ENCODE measurements at places on chromosomes 7 and 10.
A peak's percentile ranks its signal among the peaks of the same experiment; 100 is the strongest.

DNA sequence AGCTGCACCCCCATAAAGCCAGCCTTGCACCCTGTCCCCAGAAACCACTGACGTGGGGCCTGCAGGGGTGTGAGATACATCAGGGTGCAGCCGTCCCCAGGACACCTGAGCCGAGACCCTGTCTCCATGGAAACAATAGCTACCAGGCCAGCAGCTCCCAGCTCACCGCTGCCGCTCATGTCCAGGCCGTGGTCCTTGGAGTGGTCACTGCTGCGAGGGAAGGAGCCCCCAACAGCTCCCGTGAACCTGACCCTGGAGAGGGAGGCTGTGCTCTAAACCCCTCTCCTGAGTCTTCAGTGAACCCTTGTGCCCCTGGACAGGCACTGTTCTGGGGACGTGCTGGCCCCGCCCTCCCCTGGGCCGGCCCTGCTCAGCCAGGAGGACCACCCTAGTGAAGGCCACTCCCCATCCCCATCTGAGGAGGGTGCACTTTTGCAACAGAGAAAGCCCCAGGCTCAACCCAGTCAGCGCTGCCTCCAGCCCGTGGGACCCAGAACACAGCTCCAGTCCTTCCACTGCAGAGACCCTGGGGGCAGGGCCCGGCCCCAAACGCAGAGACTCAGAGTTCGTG is 19.6 kb upstream of the INPP5A start:
- no peak for DNase-seq

DNA sequence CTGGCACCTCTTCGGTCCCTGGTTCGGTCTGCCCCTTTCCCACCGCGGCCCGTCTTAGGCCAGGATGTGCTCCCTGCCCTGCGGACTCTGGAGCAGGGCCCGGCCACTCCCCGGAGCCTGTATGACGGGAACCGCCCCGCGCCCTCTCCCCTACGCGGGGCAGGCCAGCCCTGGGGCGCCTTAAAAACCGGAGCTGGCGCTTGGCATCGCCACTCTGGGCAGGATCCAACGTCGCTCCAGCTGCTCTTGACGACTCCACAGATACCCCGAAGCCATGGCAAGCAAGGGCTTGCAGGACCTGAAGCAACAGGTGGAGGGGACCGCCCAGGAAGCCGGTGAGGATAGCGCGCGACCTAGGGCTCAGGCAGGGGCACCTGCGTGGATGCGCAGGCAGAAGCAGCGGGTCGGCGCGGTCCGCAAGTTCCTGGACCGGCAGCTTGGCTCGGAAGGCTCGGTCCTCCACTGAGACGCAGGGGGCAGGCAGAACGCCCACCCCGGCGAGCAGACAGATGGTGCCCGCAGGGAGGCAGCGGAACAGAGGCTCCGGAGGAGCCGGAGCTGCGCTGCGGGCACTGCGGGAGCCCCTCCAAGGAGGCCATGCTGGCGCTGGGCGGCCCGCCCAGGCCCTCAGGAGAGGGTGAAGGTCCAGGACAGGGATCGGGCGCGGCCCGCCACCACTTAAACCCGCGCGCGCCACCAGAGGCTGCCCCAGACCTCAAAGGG is at the start of gene ADIRF:
Gene ADIRF (plus strand): TSS at position 212 of the 723 bp plus-strand sequence. CDS start 63 bp downstream, at position 275.
- DNase-seq = no peak

DNA sequence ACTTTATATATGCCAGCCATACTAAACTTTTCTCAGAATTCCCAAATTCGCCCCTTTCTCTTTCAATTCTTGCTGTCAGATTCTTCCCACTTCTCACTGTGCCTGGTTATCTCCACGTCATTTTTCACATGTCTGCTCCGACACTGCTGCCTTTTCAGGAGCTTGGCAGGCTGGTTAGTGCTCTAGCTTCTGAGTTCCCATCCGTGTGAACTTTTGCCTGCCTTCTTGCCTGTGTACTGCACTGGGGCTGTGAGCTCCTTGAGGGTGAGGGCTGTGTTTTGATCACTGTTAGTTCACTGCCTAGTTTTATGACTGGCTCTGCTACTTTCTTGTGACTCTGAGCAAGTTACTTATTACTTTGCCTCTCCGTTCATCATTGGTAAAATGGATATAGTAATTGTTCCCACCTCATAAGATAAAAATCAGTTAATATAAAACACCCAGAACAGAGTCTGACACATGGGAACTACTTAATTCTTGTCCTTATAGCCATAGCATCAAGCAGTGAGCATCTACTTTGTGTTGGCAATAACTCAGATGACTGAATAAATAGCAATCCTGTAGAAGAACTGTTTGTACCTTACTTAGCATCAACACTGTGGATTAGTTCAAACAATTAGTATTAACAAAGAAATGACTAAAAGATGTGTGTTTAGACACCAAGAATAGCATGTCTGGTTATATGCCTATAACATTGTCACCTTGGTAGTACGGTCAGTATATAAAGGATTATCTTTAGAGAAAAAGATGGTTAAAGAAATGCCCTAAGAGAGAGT is 5.5 kb downstream of the GSTO1 start:
- DNase-seq = no peak

- no peak for DNase-seq
These were observed 83.7 kb upstream of the PPP2R2D start for GRCh38 chr10:131816941-131817700.

DNA sequence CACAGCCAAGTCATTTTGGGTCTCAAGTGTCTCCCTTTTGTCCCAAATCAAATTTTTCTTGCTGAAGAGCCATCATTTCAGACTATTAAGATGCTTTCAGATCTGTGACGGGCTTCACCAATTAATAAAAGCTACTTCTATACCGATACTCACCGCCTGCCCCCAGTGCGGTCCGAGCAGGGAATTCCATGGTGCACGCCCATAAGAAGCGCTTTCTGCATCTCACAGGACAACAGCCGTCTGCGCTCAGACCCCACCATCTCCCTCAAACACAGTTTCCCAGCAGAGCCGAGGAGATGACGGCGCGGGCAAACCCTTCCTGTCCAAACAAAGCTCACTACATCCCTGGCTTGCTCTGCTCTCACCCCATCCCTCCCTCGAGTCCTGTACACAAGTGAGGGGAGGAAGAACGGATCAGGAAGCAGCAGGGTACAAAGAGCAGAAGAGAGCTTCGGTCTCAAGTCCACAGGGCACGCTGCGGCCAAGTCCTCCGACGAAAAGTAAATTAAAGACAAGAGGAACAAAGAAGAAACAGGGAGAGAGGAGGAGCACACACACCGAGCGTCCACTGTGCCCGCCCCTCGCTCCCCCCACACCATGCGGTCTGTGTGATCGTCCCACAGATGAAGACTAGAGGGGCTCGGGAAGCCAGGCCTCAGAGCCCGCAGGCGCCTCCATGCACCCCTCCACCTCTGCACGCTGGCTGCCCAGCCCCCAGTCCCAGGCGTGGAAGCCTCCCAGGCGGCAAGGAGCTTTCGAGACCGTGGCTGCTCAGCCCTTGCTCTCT is 121.9 kb downstream of the MAD1L1 start:
- DNase-seq = no peak

DNA sequence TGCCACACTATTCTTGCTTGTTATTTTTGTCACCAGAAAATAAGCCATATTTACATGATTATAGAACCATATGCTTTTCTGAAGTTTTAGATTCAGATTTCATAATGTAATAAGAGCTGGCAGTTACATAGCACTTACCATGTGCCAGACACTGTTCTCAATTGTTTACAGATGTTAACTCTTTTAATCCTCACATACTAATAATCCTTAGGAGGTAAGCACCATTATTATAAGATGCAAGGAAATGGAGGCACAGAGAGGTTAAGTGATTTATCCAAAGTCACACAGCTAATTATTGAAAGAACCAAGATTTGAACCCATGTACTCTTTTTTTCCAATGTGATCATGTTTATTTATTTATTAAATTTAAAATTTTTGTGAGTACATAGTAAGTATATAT is 57.2 kb downstream of the CREB5 start:
- peak; percentile 77 for DNase-seq

DNA sequence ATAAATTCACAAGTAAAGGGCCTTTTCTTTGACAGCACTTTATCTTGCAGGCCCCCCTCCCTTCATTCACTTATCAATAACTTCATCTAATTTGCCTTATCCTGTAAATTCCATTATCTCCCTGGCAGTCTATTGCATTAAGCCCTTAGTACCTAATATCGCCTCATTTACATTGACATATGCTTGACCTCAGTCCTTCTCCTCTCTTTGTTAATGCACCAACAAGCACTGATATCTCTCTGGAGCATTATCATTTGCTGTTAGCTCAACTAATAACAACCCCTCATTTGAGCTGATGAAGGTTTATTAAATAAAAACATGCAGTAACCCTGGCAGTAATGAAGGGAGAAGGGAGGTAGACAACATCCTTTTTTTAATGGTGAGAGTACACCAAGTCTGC is 46.8 kb downstream of the EXOC4 start:
- no peak for DNase-seq

DNA sequence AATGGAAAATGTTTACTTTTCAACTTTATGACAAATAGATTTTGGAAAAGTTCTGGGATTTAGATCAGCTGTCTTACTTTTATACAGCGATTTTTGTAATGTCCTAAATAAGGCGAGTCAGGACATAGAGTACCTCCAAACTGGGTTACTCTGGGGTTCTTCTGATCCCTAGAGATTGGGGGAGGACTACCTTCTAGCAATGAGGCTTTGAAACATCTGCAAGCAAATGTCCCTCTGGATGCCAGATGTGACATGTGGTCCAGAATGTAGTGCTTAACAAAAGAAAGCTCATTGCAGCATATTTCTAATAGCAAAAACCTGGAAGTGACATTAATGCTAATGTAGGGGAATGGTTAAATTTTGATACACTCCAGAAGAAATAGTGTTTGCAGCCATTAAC is 36.1 kb downstream of the ABRAXAS2 start:
- no peak for DNase-seq

DNA sequence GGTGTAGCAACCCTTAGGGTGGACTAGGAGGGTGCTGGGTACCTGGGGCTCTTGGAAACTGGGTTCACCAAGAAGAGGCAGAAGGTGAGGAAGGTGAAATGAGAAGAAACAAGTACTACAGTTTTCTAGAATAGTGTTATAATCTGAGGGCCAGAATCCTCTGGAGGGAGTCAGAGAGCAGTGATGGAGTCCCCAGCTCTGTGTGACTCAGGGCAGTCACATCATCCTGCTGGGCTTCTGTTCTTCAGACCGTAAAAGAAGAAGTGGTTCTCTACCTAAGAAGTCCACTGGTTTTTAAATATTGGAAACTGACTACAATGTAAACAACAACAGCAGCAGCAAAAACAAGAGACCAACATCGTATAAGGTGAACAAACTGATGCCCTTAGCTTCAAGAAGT is 197.3 kb downstream of the PRPF18 start:
- no peak for DNase-seq
